SK-MEL-5 (cell line): ENCODE measurements at places on chromosomes 1 and 21. TPM values are rescaled to one million over a fixed set of nuclear protein-coding genes. Genes with fewer than 3 reads are reported as not detected.

The U2AF1 gene
- 26.7 and 27.1 TPM in 2 replicates for total RNA-seq

The CD2 gene
- total RNA-seq = not detected in 2 replicates

The ADGRL2 gene
- total RNA-seq = 0.11 and 0.43 TPM in 2 replicates

The PROK1 gene
- not detected in 2 replicates for total RNA-seq

The CLCA4 gene
- total RNA-seq = not detected in 2 replicates

DNA sequence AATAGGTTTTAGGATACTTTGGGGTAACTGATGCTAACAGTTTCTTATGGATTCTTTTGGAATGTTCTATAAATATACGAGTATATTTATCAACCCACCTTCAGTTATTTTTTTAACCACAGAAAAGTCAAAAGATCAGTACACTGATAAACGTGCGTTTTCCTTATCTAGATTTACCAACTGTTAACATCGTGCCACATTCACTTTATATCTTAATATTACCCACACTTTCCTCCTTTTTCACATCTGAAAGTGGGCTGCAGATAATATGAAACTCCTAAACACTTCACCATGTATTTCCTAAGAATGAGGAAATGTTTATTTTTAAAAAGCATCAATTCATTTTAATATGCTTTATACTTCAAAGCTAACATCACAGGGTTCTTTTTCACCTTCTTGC is 7.7 kb downstream of the ATF6 start:
- no peak for DNase-seq

DNA sequence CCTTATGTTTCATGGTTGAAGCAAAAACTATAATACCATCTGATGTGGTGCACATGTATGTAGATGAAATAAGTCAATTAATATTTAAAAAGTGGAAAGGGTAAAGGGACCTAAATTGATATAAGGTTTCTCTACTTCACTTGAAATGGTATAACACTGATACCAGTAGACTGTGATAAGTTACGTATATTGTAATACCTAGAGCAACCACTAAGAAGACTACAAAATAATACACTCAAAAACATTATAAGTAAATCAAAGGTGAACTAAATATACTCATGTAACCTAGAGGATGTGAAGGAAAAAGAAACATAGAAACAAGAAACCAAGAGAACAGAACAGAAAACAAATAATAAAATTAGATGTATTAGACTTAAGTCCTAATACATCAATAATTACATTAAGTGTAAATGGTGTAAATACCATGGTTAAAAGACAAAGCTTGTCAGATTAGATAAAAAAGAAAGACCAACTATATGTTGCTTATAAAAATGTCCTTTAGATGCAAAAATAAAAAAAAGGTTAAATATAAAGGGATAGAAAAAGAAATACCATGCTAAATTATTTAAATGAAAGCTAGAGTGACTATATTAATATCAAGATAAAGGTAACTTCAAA is 118.8 kb downstream of the LRRC7 start:
- DNase-seq = no peak

- no peak for DNase-seq
Observed at GRCh38 chr1:36139521-36139920, 9.8 kb downstream of the TRAPPC3 start.

DNA sequence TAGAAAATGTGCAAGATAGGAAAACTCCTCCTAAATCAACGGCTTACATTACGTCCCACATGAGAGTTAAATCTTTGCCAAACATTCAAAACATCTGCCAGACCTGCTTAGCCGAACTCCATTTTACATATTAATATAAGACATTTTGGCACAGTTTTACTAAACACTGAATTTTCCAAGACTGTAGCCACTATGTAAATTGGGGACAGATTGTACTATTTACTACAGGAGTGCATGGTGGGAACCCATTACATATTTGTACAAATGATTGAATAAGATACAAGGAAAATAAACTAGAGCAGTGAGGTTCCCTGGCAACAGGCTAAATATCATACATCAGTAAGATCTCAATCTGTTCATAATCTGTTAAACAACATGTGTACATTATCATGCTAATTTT is 1234.4 kb downstream of the KCNT2 start:
- no peak for DNase-seq

GRCh38 chr1:59499273-59499942 is 202.5 kb downstream of the FGGY start:
- DNase-seq = no peak

GRCh38 chr1:161721738-161722343 is 497 bp downstream of the FCRLB start:
- DNase-seq = peak; percentile 33

GRCh38 chr1:246261639-246262038 is 245.4 kb downstream of the SMYD3 start:
- no peak for DNase-seq

GRCh38 chr1:27491748-27492700 is 2.1 kb upstream of the WASF2 start:
- peak; percentile 28 for DNase-seq

GRCh38 chr1:89954401-89954800 is 40.5 kb upstream of the ZNF326 start:
- DNase-seq = no peak
